ENCODE measurements at places on chromosomes 1 and 21.

DNA sequence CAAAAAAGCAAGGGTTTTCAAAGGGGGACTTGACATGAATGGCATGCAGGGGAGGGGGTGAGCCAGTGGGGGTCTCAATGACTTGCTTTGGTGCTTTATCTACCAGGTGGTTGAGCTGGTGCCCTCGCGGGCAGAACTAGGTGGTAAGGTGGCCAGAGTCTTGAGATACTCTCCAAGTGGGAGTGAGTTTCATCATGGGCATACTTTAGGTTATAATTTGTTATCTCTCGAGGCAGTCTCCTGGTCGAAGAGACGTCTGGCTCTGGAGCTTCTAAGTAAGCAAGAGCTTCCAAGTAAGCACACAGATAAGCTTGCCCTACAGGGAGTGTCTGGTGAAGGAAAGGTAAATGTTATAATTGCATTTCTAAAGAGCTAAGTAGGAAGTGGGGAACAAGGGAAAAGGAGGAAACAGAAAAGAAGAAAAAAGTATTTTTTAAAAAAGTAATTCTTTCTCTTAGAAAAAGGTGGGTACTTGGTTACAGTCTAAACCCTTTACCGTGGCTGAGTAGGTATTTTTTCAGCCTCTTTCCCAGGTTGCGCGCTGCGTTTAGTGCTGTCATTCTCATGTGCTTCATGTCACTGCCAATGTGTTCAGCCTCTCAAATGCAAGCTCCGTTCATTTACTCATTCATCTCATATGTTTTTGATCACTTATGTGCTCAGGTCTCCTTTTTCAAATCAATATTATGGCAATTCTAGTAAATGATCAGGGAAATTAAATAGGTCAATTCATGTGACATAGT lies 31.6 kb upstream of the DNAJC6 start:
- no peak for DNase-seq

DNA sequence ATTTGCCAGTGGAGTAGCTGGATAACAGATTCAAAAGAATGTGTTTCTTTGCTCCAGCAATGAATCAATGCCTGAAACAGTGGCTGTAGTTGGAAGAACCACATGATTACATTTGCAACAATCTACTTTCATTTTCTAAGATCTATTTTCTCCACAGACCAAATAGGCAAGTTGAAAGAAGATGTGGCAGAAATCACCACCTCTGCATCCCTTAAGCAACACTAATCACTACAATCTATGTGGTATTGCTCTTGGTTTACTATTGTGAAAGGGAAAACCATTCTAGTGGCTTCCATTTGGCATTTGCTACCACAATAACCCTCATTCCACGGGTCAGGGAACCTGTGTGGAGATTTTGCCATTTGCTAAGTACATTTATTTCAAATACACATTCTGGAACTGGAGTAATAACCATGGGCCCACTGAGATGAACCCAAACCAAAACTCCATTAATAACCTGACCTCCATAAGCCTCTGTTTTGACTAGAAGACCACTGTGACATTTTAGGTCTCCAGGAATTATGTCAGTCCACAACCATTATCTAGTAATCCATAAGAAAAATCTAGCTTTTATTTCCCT lies 66.3 kb downstream of the C1orf185 start:
- DNase-seq = no peak

- DNase-seq = no peak
These were observed 359 bp downstream of the LRRC3 start for GRCh38 chr21:44455524-44456213.

DNA sequence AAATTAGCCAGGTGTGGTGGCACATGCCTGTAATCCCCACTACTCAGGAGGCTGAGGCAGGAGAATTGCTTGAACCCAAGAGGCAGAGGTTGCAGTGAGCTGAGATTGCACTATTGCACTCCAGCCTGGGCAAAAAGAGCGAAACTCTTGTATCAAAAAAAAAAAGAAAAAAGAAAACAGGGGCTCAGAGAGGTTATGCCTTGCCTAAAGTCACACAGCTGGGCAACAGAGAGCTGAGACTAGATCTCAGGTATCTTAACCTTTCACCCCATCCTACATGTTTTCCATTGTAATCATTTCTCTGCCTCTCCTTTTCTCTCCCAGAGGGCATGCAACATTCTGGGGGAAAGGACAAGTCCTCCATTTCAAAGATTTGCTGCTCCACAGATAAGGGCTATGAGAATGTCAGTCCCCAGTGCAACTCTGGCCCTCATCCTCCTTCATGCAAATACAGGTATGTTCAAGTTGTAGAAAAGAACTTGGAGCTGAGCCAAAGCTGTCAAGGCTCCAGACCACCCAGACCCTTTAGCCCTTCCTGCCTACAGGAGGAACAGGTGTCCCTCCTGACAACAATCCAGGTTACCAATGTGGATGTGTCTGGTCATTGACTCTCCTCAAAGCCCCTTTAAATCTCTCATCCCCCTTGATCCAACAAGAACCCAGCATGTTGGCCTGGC lies 6.9 kb downstream of the SLC9A1 start:
- DNase-seq = no peak
